ENCODE measurements at places on chromosomes 13 and 19. TPM values are rescaled to one million over a fixed set of nuclear protein-coding genes. Genes with fewer than 3 reads are reported as not detected.

- DNase-seq, result no peak
Measured at GRCh38 chr13:59471106-59471505, 692.6 kb downstream of the DIAPH3 start.

The CDADC1 gene
- total RNA-seq, result 8.9 TPM

The ATXN8OS gene
- total RNA-seq, result not detected

The ZNRF4 gene
- total RNA-seq, result not detected

The ERICH4 gene
- total RNA-seq, result not detected

The CEACAM20 gene
- not detected for total RNA-seq

DNA sequence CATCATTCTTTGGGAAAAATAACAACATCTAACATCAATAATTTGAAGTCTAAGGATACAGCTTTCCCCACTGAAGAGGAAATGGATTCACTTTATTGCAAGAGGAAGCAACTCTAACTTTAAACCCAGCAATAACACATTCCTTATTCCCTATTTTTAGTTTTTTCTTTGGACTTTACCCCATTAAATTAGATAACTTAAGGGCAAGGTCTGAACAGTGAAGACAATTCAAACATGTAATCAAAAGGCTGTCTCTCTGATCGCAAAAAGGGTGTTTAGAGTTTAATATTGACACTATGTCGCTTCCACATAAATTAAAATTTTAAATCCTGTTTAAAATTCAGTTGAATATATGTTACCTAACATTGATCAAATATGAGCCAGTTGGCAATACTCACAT is 10.1 kb downstream of the EDNRB start:
- DNase-seq, result no peak

DNA sequence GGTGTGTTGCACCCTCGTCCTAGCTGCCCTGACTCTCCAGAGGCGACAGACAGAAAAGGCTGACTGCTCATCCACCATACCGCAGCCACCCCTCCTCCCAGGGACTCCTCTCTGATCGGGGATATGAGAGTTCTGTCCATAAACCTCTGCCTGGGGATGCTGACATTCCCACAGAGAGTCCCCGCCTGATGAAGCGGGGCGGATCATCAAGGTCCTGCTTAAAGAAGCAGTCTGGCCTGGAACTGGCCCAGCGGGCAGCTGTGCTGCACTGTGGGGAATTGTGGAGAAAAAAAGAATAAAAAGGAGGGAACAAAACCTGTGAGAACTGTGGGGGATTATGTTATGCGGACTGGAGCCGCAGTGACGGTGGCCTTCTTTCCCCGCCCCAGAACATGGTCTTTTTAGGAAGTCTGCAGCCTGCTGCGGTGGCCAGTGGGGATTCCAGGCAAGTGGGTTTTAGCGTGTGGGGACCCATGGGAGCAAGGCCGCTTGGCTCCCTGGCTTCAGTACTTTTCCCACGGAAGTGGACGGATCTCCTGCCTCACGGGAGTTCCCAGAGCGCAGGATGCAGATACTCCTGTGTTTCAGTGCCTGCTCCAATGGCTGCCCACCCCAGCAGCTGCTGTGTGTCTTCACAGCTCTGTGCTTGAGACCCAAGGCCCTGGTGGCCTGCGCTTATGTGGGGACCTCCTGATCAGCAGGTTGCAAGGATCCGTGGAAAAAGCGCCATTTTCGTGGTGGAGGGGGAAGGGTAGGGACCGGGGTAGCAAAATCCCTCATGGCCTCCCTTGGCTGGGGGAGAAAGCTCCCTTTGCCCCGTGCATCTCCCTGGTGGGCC is 1456.2 kb upstream of the SLC10A2 start:
- peak; percentile 79 for DNase-seq

DNA sequence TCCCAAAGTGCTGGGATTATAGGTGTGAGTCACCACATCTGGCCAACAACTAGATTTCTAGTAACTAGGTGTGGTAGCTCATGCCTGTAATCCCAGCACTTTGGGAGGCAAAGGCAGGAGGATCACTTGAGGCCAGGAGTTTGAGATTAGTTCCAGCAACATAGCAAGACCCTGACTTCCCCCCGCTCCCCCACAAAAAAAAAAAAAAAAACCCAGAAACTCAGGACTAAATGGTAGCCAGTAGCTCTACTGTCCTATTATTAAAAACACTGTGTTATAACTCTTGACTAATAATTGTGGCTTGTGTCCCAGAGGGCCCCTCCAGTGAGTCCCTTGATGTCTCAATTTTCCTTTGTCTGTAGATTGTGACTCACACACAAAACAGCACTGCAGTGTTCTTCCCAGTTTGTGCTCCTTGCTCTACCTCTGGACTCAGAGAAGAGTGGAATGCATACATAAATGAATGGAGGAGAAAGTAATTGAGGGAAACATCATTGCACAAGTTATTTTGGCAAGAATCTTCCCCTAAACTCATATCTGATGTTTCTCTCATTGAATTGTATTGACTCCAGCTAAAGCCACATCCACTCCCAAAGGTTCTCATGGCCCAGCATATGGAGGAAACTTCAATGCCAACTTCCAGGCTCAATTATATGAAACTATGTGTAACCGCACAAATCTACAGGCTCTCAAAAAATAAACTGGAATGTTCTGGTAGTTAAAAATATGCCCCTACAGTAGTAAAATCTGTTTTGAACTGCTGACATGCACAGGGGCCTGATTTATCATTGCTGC is 8.8 kb downstream of the TPT1 start:
- no peak for DNase-seq

DNA sequence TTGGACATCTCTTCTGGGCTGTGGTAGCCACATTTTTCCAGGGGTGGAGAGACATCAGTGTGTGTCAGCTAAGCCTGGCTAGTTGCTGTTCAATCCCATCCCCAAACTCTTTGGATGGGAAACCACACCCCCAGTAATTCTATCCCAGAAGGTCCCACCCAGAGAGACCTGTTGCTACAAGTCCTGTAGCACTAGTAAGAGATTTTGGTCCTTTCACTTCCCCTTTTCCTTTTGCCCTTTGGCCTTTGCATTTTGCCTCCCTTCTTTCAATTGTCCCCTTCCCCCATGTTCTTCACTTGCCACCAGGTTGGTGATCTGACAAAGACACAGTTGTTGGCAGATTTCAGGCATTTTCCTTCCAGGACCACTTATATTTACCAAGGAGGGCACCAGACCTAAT is 3.8 kb downstream of the CBY2 start:
- no peak for DNase-seq

All from chondrocyte (in vitro differentiated cells).